ENCODE measurements at places on chromosomes 5 and 9.

GRCh38 chr5:95655575-95655974 lies 9.0 kb downstream of the RFESD start:
- DNase-seq = no peak

DNA sequence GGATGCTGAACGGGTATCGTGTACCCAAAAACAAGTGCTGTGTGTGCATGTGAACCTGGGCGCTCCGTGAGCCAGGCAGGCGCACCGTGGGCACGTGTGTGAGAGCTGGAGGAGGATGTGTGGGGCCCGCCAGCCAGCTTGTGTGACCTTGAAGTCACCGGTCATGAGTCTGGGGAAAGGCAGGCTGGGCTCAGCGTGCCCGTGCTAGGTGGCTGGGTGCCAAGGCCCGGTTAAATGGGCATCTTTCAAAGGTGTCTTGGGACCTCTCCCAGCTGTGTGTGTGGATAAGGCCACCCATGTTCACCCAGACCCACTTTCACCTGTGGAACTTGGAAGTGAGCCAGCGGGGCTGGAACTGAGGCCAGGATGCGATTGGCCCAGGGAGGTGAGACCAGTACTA lies 3.4 kb downstream of the KCNT1 start:
- DNase-seq = no peak

- DNase-seq = no peak
Measured at GRCh38 chr5:77076961-77077828, 9.9 kb downstream of the ZBED3 start.

DNA sequence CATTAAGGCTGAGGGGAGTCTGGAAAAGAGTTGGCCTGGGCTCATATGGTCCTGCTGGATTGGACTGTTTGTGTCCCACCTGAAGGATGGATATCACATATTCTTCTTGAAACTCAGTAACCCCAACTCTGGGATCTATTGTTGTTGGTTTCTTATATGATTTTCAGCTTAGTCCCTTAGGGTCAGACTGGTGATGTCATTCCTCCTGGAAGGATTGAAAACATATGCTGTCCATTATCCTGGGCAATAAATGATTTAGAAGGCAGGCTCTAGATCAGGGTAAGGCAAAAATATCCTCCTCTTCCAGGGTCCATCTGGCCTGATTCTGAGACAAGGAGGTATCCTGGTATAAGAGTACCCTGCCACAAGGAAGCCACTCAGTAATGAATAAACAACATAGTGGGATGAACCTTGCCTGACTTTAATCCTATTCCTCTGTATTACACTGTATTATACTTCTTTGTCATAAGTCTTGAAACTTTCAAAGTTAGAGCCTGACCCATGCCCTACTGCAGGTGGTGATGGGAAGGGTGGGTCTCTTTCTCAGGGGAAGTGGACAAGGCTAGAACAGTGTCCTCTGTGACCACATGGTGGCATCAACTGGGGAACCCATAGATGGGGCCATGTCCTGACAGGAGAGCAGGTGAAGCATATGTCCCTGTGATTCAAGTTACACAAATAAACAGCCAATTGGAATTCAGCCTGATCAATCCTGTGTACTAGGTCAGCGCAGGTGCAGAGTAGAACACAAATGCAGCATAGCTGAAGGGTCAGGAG lies 454.4 kb upstream of the TRPC7 start:
- DNase-seq = no peak

- DNase-seq = no peak
Measured at GRCh38 chr5:97044052-97044451, 98.4 kb downstream of the LIX1 start.

GRCh38 chr9:125493881-125494652 lies 212.9 kb downstream of the MAPKAP1 start:
- DNase-seq = no peak

GRCh38 chr5:171990713-171991015 lies 15.8 kb downstream of the FBXW11 start:
- no peak for DNase-seq

DNA sequence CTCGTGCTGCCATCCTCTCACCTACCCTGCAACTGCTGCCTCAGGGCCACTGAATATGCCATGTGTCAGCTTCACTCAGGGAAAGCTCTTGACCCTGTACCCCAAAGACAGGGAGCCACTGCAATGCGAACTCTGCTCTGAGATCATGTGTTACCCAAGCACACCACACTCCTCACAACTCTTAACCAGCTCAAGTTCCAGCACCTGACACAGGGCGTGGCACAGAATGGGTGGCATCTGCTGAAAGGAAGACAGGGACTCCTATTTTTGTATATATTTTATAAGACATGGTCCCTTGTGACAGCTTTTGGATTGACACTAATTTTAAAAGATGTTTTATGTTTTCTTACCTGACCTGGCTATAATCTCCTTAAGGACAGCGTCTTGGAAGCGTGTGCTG lies 10.7 kb downstream of the PHYKPL start:
- no peak for DNase-seq

DNA sequence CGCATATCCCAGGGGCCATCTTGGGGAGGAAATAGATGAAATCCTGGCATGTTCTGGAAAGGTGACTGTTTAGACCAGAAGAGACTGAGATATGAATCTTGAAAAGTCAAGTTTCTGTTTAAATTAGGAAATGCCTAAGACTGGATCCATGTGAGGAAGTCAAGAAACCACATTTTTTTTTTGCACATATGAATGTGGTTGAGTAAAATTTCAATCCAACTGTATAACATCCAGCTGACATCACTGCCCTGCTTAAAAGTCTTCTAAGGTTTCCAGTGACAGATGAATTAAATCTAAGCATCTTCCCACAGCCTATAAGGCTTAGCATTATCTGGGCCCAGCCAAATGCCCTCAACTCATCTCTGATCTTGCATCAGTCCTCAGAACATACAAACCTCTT lies 47.7 kb upstream of the TCERG1 start:
- DNase-seq = no peak

DNA sequence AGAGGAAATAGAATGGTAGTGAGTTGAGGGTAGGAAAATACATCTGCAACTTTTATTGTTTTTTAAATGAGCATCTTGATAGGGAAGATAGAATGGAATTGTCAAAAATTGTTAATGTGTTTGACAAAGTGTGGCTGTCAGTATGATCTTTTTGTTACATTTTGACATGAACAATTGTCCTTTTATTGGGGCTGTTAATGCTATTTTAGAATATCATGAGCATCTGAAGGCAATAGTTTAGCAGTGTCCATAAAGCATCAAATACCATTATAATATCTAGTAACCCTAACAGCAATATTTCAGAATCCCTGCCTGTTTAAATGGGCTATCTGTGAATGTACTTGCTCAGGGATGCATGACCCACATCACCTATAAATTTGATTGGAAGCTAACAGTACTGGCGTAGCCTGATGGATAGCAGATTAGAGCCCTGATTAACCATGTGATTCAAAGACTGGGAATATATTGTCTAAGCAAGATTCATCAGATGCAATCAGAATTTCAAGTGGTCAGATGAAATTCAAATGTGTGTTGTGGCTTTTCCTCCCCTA lies 37.8 kb downstream of the TLE4 start:
- no peak for DNase-seq

DNA sequence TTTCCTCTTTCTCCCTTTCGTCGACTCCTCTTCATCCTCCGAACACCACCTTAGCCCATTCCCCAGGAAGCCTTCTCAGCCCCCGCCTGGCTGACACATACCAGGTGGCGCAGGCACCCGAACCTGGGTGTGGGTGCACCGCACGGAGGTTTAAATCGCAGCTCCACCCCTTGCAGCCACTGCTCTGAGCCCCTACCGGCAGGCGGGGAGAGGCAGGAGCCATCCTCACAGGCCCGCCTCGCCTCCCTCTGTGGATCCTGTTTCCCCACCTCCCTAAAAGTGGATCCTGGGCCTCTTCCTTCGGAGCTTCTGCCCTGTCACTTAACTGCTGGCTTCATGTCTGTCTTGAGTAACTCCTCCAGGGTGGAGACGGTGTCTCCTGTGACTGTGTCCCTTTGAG lies 110.7 kb downstream of the OLFM1 start:
- DNase-seq = no peak

- DNase-seq = no peak
Measured at GRCh38 chr9:37378613-37379004, 43.9 kb upstream of the GRHPR start.

GRCh38 chr5:1394881-1395860 lies 50.1 kb downstream of the SLC6A3 start:
- no peak for DNase-seq

DNA sequence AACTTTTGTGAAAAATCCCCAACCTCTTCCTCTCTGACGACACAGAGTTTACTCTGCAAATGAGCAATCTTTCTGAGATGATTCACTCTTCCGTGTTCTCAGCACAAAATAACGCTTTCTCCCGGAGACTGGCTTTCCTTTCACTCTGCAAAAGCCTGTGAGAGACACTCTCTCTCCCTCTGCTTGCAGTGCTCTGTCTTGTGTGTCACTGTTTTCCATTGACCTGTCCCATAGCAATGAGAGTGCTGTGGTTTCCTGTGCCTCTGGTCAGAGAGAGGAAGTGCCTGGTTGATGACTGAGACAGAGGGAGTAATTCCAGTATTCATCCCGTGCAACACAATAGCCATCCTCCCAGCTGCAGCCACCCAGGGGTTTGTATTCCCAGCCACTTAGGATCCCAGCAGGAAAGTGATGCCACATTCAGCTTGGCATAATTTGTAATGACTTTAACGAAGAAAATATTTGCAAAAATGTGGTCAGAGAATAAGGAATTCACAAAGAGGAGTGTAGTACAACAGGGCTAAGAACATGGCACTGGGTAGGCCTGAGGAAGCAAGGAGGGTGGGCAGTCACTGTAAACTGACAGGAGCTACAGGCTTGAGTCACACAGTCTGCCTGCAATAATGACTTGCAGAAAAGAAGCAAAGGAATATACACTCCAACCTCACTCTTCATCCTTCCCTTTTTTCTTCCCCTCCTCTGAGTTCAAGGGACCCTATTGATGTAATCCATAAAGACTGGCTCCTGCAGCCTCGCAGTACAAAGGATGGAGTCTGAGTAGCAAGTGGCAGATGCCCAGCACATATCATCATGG lies 463.5 kb upstream of the RGMB start:
- DNase-seq = no peak

- no peak for DNase-seq
Measured at GRCh38 chr9:10062629-10063395, 550.0 kb downstream of the PTPRD start.

GRCh38 chr5:180105827-180106312 lies 34.3 kb upstream of the RNF130 start:
- no peak for DNase-seq

DNA sequence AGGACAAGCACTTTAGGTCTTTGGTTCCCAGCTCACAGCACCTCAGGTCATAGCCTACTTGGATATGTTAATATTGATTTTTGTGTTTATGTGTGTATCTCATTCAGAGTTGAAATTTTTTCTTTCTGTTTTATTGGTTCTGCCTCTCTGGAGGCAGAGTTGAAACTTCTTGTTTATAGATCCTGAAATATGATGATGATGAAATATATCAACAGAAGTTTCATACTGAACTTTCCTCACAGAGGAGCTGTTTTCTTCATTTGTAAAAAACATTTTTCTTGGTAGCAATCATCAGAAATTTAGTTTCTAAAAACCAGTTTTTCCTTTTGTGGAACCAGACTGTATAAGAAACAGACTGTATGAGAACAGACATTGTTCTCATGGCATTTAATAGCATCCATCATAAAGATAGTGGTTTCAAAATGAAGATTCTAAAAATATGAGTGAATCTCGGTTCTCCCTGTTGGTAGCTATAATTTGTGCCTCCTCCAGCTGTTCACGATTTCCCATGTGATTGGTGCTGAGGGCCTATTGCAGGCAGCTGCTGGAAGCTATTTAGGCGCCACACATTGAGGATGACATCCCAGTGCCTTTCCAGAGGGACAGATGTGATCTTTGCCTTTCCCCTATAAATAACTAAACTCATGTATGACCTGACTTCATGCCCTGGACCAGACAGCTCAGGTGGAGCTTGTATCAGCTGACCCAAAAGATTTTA lies 39.5 kb upstream of the CFAP157 start:
- no peak for DNase-seq

DNA sequence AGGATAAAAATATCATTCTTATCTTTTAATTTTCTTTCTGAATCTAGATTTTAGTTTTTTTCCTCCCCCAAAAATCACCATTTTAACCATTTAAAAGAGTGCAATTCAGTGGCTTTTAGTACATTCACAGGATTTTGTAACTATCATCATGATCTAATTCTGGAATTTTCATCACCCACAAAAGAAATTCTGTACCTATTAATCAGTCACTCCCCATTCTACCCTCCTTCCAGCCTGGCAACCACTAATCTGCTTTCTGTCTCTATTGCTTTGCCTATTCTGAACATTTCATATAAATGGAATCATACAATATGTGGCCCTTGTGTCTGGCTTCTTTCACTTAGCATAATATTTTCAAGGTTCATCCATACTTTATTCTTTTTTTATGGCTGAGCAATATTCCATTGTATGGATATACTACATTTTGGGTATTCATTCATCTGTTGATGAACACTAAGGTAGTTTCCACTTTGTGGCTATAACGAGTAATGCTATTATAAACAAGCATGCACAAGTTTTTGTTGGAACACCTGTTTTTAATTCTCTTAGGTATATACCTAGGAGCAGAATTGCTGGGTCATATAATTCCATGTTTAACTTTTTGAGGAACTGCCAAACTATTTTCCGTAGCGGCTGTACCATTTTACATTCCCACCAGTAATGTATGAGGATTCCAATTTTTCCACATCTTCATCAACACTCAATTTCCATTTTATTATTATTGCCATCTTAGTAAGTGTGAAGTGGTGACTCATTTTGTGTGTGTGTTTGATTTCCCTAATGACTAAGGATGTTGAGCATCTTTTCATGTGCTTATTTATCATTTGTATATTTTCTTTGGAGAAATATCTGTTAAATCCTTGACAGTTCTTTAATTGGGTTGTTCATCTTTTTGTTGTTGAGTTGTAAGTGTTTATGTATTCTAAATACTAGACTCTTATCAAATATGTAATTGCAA lies 340.3 kb downstream of the CWC27 start:
- DNase-seq = no peak

- DNase-seq = no peak
Measured at GRCh38 chr9:124808246-124808956, 31.5 kb downstream of the OLFML2A start.

DNA sequence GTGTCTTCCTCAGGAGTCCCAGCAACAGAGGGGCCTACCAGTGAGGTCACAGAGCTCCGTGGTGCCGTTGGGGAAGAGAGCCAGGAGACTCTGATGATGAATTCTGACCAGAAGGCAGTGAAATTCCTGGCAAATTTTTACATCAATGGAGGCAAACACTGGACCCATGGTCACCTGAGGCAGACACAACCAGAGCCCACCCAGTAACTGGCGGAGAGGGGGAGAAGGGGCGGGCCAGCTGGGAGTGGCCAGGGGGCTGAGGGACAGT lies at the start of gene STPG3:
Gene STPG3, plus strand, starts transcription at position 93 of the 268 bp plus-strand sequence. Its CDS starts 1 bp downstream, at position 94.
- no peak for DNase-seq

Data from esophagus squamous epithelium (tissue), 5 donors.